NCI-H1092 (cell line): ENCODE measurements at places on chromosomes 12 and 14.

GRCh38 chr12:95699579-95699978, 91.0 kb downstream of the NTN4 start:
- DNase-seq: no peak

DNA sequence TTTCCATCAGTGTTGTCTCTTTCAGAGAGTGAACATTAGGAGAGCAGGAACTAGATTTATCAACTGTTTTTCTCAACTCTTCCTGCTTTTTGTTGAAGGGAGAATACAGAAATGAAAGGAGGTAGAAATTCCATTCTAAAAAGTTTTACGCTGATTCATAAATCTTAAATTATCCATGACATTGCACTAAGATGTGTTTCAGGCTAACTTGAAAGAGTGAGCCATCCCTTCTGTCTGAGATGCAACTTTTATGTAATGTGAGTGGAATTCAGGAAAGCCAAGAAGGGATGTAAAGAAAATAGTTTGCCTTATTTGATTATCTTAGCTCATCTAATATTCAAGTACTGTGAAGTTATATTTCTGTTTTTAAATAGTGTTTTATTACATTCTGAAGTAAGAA, 349.5 kb upstream of the RGS6 start:
- no peak for DNase-seq

- peak; percentile 33 for DNase-seq
Measured at GRCh38 chr12:53750812-53751335, 905 bp downstream of the CISTR start.

GRCh38 chr12:109756457-109756856, 42.8 kb downstream of the FAM222A start:
- no peak for DNase-seq

DNA sequence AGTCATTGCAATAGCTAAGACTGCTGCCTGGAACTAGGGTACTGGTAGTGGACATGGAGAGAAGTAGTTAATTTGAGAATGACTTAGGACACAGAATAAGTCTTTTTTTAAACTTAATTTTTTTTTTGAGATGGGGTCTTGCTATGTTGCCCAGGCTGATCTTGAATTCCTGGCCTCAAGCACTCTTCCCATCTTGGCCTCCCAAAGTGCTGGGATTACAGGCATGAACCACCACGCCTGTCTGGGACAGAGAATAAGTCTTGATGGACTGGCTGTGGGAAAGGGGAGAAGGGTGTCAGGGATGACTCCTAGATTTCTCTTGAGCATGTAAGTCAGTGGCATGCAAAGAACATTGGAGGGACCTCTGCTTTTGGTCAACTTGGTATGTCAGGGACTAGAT, 42.9 kb downstream of the LIN52 start:
- DNase-seq: no peak

GRCh38 chr12:25130741-25131188, 64.2 kb downstream of the DNAI7 start:
- DNase-seq: peak; percentile 4

GRCh38 chr14:75906680-75907280, 75.0 kb downstream of the TGFB3 start:
- DNase-seq: peak; percentile 18

- DNase-seq: no peak
Measured at GRCh38 chr12:96375170-96375569, 25.1 kb downstream of the CDK17 start.

DNA sequence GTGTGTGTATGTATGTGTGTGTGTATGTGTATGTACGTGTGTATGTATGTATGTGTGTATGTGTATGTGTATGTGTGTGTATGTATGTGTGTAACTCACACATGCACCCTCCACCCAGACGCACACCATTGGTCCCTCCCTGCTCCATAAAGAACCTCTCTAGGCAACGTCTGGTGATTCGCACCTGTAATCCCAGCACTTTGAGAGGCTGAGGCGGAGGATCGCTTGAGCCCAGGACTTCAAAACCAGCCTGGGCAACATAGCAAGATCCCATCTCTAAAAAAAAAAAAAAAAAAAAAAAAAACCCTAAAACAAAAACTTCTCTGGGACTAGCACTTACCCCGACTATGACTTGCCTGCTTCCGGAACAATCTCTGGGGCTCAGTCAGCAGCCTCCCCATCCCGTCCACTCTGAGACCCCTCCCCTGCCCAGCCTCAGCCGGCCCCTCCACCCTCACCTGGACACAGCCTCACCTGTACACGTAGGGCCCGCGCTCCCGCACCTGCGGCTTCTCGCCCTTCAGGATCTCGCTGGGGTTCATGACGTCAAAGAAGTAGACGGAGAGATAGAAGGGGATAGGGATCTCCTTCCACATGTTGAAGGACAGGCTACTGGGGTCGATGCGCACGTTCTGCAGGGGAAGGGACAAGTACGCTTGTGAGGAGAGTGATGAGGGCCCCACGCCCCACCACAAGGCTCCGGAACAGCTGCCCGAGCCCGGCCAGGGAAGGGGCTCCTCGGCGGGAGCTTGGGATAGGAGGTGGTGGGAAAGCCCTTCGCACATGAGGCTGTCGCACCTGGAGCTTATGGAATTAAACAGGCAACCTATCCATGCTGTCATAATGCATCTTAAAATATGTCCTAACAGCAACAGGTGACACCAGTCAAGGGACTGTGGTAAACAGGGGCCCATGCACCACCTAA, 46.3 kb downstream of the SCARB1 start:
- DNase-seq: no peak
